Activated CD8-positive, alpha-beta memory T cell treated with anti-CD3 and anti-CD28 coated beads, Interleukin-2, amount 10 ng/mL, durations not matched to agents 7 days and 5 days (primary cell): ENCODE measurements at places on chromosomes 16 and 17. TPM values are rescaled to one million over a fixed set of nuclear protein-coding genes. Genes with fewer than 3 reads are reported as not detected.

DNA sequence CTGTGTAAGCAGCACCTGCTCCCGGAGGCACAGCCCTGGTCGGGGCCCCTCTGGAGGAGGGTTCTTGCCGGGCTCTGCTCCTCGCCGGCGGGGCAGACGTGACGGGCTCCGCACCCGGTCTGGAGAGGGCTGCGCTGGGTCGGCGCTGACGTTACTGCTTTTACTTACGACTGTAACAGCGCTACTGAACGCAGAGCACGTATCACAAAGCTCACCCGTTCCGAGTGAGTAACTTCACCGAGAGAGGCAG lies 1.3 kb upstream of the RAB40C start:
- peak; percentile 78 for DNase-seq

DNA sequence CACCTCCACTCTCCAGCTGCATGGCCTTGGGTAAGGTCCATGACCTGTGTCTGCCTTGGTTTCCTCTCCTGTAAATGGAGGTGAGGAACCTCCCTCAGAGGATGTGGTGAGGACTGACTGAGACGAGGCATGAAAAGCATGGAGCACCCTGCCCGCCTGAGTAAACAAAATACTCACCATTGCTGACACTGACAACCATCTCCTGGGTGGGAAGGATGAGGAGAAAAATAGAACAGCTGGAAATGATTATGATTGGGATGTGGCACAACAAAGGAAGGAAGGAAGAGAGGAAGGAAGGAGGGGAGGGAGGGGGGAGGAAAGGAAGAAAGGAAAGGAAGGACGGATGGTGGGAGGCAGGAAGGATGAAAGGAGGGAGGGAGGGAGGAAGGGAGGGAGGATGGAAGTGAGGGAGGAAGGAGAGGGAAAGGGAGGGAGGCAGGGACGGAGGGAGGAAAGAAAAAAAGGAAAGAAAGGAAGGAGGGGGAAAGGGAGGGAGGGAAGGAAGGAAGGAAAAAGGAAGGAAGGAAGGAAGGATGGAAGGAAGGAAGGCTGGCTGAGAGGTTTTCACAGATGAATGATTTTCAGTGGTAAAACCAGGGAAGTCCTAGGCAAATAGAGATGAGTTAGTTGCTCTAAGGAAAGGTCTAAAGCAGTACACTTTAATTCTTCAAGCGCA lies 276.5 kb upstream of the XYLT1 start:
- DNase-seq, result no peak

DNA sequence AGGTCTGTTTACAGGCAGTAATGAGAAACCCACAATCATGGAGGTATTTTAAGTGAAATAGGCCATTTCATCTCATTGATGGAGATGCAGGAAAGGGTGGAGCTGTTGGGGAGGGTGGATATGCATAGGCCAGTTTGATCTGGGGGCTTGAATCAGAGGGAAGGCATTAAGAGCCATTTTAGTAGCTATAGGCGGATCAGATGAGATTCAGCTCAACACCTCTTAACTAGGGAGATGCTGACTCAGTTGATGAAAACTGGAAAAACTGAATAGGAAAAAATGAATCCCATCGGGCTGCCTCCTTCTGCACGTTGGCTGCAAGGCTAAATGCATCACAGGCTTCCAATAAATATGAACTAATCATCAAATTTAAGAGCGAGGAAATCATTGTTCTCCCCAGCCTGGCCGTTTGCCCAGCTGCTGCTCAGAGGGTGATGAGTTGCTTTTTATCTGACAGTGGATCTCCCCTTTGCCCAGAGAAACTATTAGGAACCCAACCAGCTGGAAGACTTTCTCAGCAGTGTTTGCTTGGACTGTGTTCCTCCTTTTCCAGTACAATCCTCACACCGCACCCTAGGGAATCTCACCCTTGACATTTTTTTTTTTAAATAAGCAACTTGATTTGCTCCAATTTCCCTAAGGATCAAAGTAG lies 149.6 kb downstream of the SOX9 start:
- DNase-seq, result no peak

GRCh38 chr16:9465161-9465560 lies 373.7 kb downstream of the HAPSTR1 start:
- DNase-seq, result no peak

DNA sequence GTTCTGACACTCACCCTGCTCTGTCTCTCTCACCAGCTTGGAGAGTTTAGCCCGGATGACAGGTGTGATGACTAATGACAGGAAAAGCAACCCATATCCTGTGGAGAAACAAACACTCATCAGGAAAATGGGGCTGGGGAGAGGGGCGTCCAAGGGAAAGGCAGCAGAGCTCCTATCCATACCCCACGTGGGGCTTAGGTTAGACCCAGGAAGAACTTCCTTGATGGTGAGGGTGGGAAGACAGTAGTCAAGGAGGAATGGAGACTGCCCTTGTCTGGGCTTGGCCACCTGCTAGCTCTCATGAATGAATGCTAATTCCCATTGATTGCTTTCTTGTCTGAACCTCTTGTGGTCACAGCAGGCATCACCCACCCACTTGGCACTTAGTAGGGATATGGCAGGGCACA lies 3.8 kb downstream of the SLC46A1 start:
- no peak for DNase-seq

DNA sequence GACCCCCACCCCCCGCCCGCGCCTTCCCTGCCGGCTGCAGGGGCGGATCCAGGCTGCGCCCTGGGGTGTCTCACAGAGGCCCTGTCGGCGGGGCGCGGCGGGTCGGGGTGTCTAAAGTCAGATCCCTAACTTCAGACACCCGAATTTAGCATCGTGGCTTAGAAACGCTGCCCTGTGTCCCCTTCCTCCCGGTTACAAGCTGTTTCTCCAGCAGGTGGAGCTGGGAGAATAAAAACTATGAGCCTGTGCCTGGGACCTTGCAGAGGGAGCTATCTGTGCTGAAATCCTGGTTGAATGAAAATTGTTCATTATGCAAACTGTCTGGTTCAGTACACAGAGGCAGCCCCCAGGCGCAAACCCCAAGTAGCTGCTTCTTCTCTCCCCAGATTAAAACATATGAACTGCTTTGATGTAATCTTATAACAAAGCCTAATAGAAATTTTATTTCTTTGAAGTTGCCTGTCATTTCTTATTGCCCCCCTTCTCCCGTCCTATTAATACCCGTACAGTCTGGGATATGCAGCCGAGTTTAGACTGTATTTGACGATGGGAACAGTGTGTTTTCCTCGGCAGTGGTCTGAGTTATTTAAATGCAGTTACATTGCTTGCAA lies 79.0 kb downstream of the RPA1 start:
- DNase-seq, result peak; percentile 68

GRCh38 chr17:36118477-36119353 lies 15.1 kb downstream of the CCL4 start:
- no peak for DNase-seq

DNA sequence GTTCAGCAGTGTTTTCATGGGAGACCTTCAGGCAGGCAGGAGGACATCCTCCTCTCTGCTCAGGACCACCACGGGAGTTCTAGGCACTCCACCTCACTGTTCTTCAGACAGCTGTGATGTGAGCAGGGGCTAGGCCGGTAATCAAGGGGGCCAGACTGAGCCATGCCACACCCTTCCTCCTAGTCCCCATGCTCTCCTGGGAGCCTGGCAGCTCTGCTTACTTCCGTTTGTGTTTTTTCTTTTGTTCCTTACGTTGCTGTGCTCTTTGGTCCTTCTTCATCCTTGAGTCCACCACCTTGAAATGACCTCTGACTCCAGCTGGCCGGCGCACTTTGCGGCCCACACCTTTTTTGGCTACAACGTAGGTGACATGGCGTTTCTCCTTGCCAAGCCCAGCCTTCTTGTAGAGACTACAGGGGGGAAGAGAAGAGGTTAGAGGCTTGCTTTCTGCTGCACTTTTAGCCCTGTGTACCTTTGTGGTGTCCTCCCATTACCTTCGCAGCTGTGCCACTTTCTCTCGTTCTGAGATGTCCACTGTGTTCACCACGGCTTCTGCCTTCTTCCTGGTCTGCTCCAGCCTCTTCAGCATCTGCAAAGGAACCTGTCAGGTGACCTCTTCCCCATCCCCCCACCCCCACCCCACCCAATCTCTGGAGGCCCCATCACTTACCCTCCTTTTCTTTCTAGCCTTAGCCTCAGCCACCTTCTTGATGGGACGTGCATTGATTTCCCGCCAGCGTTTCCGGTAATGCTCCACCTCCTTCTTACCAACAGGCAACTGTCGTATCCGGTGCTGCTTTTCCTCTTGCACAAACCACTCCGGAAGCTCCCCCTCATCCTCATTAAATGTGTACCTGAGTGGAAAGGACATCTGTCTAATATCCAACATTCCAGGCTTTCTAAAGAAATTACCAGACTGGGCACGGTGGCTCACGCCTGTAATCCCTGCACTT lies 7.4 kb upstream of the PSMC5 start:
- no peak for DNase-seq

- DNase-seq, result no peak
Measured at GRCh38 chr16:88991813-88992350, 14.9 kb upstream of the CBFA2T3 start.

DNA sequence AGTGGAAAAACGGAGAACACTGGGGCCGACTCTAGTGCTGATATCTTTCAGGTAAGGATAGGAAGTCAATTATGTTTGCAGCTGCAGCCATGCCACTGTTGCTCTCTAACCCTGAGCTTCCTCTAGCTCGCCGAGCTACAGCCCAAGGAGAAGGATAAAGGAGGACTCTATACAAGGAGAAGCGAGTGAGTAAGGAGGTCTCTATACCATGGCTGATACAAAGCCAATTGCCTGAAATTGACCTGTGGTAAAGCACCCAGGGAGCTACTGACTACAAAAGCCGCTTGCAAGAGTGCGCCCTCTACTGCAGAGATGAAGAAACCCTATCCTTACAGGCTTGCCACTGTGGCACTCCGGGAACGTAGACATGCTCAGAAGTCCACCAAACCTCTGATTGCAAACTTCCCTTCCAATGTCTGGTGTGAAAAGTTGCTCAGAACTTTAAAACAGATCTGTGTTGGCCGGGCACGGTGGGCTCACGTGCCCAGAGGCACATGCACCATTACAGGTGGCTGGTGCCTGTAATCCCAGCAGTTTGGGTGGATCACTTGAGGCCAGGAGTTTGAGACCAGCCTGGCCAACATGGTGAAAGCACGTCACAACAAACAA lies 10.8 kb upstream of the SLC46A1 start:
- peak; percentile 74 for DNase-seq

DNA sequence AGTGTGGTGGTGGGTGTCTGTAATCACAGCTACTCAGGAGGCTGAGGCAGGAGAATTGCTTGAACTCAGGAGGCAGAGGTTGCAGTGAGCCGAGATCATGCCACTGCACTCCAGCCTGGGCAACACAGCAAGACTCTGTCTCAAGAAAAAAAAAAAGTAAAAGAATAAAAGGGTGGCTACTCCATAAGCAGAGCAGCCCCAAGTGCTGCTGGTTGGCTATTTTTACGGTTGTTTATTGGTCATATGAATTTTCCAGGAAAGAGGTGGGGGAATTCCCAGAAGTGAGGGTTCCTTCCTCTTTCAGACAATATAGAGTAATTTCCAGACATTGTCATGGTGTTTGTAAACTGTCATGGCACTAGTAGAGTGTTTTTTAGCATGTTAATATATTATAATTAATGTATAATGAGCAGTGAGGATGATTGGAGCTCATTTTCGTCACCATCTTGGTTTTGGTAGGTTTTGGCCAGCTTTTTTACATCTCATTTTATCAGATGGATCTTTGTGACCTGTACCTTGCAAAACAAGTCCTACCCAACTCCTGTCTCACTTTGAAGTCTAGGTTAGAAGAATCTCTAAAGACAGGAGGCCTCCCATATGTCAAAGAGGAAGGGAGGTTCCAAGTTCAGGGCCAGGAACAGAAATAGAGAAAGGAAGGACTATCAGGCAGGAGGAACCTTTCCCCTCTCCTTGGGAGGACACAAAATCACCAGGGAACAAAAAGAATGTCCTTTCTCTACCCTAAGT lies 39.1 kb downstream of the HOXB1 start:
- DNase-seq, result no peak

- DNase-seq, result no peak
Measured at GRCh38 chr16:65749506-65749905, 617.0 kb upstream of the CDH5 start.

- no peak for DNase-seq
Measured at GRCh38 chr17:65902831-65903522, 289.0 kb downstream of the CEP112 start.

DNA sequence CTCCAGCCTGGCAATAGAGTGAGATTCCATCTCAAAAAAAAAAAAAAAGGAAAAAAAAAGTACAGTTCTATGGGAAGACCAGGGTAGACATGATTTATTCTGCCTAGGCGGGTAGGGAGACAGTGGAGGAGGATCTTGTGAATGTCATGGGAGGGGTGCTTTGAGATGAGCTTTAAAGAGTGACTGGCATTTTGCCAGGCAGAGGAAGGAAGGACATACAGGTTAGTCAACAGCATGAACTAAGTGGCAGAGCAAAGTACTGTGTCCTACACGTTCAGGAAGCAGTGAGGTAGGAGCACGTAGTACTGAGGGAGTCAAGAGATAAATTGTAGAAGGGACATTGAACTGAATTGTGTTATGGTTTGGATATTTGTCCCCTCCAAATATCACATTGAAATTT lies 451.5 kb downstream of the TOX3 start:
- DNase-seq, result no peak

DNA sequence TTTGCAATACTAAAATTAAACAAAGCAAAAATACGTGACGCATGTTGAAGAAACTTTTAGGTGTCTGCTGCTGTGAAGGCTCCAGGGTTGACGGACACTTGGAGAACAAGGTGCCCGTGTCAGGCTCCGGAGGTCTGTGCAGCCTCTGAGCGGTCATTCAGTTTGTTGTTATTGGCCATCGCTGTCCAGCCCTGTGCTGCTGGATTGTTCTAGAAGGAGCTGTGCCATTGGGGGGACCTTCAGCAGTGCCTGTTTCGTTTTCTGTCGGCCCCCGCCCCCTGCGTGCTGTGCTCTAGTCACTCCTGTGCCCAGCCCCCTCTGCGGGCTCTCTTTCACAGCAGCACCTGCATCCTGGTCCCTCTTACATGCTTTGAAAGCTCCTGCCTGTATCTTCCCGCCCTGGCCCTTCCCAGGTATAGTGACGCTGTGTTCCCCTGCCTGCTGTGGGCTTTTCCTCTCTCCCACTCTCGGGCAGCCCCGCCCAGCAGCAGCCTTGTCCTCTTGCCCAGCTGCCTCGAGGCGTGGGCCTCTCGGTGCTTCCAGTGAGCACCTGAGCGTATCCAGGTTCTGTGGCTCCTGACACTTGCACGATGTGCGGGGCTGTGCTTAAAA lies 50.7 kb downstream of the RNF213 start:
- DNase-seq, result no peak

GRCh38 chr17:15466131-15466530 lies 1.3 kb downstream of the CDRT4 start:
- no peak for DNase-seq

DNA sequence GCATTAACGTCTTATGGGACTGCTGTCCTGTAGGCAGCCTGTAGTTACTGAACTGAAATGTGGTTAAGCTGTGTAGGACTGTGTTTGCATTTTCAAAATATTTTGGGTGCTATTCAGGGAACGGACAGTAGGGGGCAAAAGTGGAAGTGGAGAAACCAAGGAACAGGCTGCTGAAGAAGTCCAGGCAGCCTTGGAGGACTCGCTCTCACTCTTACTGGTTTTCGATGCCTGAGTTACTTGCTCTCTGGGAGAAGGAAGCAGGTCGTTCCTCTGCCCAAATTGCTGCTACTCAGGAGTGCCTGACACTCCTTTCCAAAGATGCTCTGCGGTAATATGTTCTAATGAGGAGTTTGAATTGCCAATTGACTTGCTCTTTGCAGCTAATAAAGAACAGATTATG lies 64.5 kb upstream of the RBFOX1 start:
- no peak for DNase-seq

The CALCOCO2 gene
- total RNA-seq, result 170 TPM

The KRT25 gene
- total RNA-seq, result not detected

The CTRB2 gene
- total RNA-seq, result not detected

The PVALEF gene
- total RNA-seq, result not detected

The TSPOAP1 gene
- 25.6 TPM for total RNA-seq

The IL32 gene
- total RNA-seq, result 2,870 TPM

The MYH1 gene
- total RNA-seq, result not detected

The ZMYND15 gene
- total RNA-seq, result 0.12 TPM
